Bronchial epithelial cell (primary cell): ENCODE measurements at places on chromosomes 12 and 14. TPM values are rescaled to one million over a fixed set of nuclear protein-coding genes. Genes with fewer than 3 reads are reported as not detected.

Gene ANKS1B
- 0.26 and 0.38 TPM in 2 replicates for total RNA-seq

Gene ACOT6
- total RNA-seq, result not detected in 2 replicates

Gene FCF1
- 34.2 and 39.0 TPM in 2 replicates for total RNA-seq

Gene POTEG
- total RNA-seq, result not detected in 2 replicates

Gene SLCO1C1
- not detected in 2 replicates for total RNA-seq

Gene PLEKHD1
- total RNA-seq, result 0.26 TPM in 1 of 2 replicates, not detected in the other

Gene TMEM119
- 0.79 TPM in 1 of 2 replicates, not detected in the other for total RNA-seq

Gene PIANP
- not detected in 2 replicates for total RNA-seq

Gene HOXC9
- total RNA-seq, result not detected in 2 replicates

Gene MMP19
- 0.13 and 0.53 TPM in 2 replicates for total RNA-seq

Gene HOXC4
- not detected in 2 replicates for total RNA-seq

Gene KRT73
- not detected in 2 replicates for total RNA-seq

Gene PA2G4
- 168 and 172 TPM in 2 replicates for total RNA-seq

Gene SERPINA3
- 0.79 and 1.3 TPM in 2 replicates for total RNA-seq

Gene CALCOCO1
- total RNA-seq, result 35.3 and 45.6 TPM in 2 replicates

Gene BEST3
- not detected in 2 replicates for total RNA-seq

Gene HSPB8
- 0.26 and 2.4 TPM in 2 replicates for total RNA-seq

Gene CPNE6
- not detected in 2 replicates for total RNA-seq

Gene TAS2R9
- total RNA-seq, result not detected in 2 replicates

Gene ADAMTS20
- total RNA-seq, result not detected in 2 replicates

Gene NR4A1
- 0.38 and 0.79 TPM in 2 replicates for total RNA-seq

Gene AVPR1A
- total RNA-seq, result not detected in 2 replicates

Gene ERP27
- total RNA-seq, result not detected in 2 replicates

Gene KCNH5
- under 0.01 TPM in 2 replicates for total RNA-seq

Gene CLEC7A
- total RNA-seq, result not detected in 2 replicates

Gene CABP1
- not detected in 2 replicates for total RNA-seq

Gene DPPA3
- not detected in 2 replicates for total RNA-seq

Gene KLHDC1
- total RNA-seq, result 0.90 and 1.1 TPM in 2 replicates

Gene AKAP5
- under 0.01 and 0.13 TPM in 2 replicates for total RNA-seq

Gene IL31
- not detected in 2 replicates for total RNA-seq

Gene CLEC2A
- total RNA-seq, result not detected in 2 replicates

Gene DLK1
- not detected in 2 replicates for total RNA-seq

Gene MANSC1
- 0.79 and 2.6 TPM in 2 replicates for total RNA-seq

Gene OR10G3
- not detected in 2 replicates for total RNA-seq

Gene PAPOLA
- 70.0 and 94.2 TPM in 2 replicates for total RNA-seq

Gene FITM1
- 0.51 TPM in 1 of 2 replicates, not detected in the other for total RNA-seq

Gene RPL6
- total RNA-seq, result 1,046 and 1,320 TPM in 2 replicates

Gene MDP1
- total RNA-seq, result 13.4 and 21.1 TPM in 2 replicates

Gene STON2
- 47.4 and 65.5 TPM in 2 replicates for total RNA-seq

Gene DNAJC22
- total RNA-seq, result 0.13 and 0.26 TPM in 2 replicates
